ENCODE measurements at places on chromosomes 2 and 18. TPM values are rescaled to one million over a fixed set of nuclear protein-coding genes. Genes with fewer than 3 reads are reported as not detected.

DNA sequence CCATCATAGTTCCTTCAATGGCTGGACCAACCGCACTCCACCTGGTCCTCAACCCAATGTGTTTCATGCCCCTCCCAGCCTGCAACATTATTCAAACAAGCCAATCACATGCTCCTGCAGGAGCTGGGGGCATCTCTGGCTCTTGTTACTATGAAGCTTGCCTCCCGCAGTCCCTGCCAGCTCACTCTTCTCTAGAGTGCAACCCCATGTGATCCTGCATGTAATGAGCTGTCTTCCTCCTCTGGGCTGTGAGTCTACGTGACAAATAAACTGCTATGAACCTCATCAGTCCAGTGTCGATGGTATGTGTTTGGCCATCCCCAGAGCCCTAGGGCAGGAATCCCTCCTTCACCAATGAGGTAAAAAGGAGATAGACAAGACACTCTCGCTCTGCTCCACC, 15.8 kb upstream of the BOD1L2 start:
- no peak overlapping the region for H3K4me3 ChIP-seq
- no peaks in the 10 kb centered on the region for H3K4me1 ChIP-seq
- H3K36me3 ChIP-seq, result no peaks in the 10 kb centered on the region
- DNase-seq, result no peak

DNA sequence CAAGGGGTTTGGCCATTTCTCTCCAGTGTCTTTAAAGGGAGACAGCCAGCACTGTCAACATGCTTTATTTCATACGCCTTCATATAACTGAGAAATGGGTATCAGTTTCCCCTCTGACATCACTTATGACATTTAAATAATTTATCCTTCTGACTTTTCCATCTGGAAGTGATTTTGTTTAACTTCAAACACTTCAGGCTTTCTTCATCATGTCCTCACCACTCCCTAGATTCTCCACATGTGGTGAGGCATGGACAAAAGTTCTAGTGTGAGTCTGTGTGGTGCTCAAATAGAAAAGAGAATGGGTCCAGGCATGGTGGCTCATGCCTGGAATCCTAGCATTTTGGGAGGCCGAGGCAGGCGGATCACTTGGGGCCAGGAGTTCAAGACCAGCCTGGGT, 158.6 kb downstream of the TXNL1 start:
- no peak overlapping the region for H3K4me3 ChIP-seq
- DNase-seq, result no peak
- no peaks in the 10 kb centered on the region for H3K36me3 ChIP-seq
- no peak overlapping the region for H3K27ac ChIP-seq

DNA sequence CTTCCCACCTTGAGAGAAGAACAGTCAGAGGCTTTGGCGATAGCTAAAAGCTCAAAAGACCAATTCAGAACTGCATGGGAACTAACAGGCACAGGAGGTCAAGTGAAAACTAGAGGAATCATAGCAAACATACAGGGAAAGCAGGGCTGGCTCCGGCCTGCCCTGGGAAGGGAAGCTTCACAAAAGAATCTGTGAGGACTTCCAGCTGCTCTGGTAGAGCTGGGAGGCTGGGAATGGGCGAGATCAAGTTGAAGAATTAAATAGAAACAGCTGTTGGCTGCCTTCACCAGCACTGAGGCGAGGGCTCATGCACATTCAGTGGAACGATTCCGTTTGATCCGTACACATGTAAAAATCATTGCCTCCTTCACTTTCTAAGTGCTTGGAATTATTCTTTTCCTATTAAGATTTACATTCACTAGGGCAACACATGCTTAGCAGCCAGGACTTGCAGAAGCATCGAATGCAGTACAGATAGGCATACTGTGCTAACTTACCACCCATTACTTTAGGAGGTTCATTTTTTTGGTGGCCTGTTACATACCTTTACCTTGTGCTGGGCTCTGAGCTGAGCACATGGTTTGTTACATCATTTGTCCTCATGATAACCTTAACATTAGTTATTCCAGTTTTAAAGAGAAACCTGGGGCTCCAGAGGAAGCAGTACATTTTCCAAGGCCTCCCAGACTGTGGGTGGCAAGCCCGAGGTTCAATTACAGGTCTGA, 125.4 kb upstream of the RNF152 start:
- DNase-seq, result no peak
- peaks cover 2% of the 10 kb centered on the region for H3K4me1 ChIP-seq
- H3K27me3 ChIP-seq, result no peaks in the 10 kb centered on the region
- no peaks in the 10 kb centered on the region for H3K36me3 ChIP-seq
- no peak overlapping the region for H3K4me3 ChIP-seq

DNA sequence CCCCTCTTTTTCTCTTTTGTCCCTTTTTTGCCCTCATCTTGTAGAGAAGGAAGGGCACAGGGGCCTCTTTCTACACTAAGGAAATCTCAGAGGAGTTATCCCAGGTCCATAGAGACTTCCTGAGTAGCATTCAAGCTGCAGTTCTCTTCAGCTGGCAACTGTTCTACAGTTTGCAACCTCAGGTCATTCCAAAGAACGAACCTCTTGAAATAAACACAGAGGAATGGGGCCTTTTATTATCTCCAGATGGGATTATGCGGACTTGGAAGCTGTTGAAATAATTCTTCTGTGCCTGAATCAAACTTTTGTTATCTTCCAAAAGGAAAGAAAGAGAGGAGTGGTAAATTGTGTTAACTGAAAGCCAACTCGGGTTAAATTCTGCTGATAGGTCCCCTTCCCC, 31.0 kb upstream of the NFE2L2 start:
- no peak overlapping the region for H3K4me3 ChIP-seq
- H3K36me3 ChIP-seq, result no peaks in the 10 kb centered on the region
- no peak for DNase-seq
- no peak overlapping the region for H3K27ac ChIP-seq
- H3K4me1 ChIP-seq, result peaks cover 28% of the 10 kb centered on the region

- H3K36me3 ChIP-seq, result peaks cover 3% of the 10 kb centered on the region
- H3K27ac ChIP-seq, result no peak overlapping the region
- no peak overlapping the region for H3K4me3 ChIP-seq
- H3K4me1 ChIP-seq, result peaks cover 12% of the 10 kb centered on the region
- no peak for DNase-seq
- no peaks in the 10 kb centered on the region for H3K27me3 ChIP-seq
Observed at GRCh38 chr2:46142546-46143428, 154.4 kb upstream of the EPAS1 start.

- H3K27ac ChIP-seq, result no peak overlapping the region
- H3K4me1 ChIP-seq, result no peaks in the 10 kb centered on the region
- no peak for DNase-seq
- H3K4me3 ChIP-seq, result no peak overlapping the region
- H3K27me3 ChIP-seq, result no peaks in the 10 kb centered on the region
Observed at GRCh38 chr18:70428439-70428838, 139.6 kb downstream of the SOCS6 start.

GRCh38 chr2:130836501-130837174, at the start of gene ARHGEF4:
TSS of gene ARHGEF4 (plus strand) at chr2:130836914. CDS start at chr2:130836954, 40 bp downstream.
- H3K27me3 ChIP-seq, result peaks cover 56% of the 10 kb centered on the region
- no peaks in the 10 kb centered on the region for H3K4me1 ChIP-seq
- peak; percentile 26 for DNase-seq
- H3K27ac ChIP-seq, result no peak within 1 kb of the TSS
- no peaks in the 10 kb centered on the region for H3K36me3 ChIP-seq
- no peak within 1 kb of the TSS for H3K4me3 ChIP-seq

DNA sequence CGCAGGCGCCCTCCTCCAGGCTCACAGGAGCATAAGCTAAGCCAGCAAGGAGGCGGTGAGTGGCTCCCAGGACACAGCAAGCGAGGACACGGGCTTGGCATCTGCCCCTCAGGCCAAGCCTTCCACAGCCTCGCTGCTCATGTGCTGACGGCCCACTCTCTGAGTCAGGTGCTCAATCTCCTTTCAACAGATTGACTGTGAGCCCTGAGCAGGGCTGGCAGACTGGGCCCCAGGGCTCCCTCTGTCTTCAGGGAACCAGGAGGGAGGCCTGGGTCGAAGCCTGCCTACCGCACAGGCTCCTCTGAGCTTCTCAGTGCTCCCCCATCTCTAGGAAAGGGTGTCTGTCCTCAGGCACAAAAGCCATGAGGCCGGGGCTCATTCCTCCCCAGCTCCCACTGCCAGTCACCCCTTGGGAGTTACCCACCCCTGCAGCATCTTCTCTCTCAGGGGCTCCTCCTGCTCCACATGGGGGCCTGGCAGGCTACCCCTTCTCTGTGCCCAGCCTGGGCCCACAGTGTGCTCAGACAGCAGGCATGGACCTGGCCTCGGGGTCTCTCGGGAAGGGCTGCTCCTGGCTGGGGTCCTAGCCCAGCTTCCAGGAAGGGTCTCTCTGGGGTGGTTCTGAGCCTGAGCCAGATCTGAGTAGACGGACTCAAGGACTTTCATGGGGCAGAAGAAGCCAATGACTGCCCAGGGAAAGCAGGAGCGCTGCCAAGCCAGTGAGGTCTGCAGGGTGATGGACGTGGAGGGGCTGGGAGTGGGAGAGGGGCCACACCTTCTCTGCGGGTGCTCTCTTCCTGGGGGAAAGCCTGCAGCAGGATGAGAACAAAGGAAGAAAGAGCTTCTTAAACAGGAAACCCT, 138.0 kb upstream of the GPC1 start:
- DNase-seq, result no peak
- no peak overlapping the region for H3K4me3 ChIP-seq
- H3K36me3 ChIP-seq, result no peaks in the 10 kb centered on the region
- no peaks in the 10 kb centered on the region for H3K4me1 ChIP-seq
- no peak overlapping the region for H3K27ac ChIP-seq
- H3K27me3 ChIP-seq, result peaks cover 4% of the 10 kb centered on the region

DNA sequence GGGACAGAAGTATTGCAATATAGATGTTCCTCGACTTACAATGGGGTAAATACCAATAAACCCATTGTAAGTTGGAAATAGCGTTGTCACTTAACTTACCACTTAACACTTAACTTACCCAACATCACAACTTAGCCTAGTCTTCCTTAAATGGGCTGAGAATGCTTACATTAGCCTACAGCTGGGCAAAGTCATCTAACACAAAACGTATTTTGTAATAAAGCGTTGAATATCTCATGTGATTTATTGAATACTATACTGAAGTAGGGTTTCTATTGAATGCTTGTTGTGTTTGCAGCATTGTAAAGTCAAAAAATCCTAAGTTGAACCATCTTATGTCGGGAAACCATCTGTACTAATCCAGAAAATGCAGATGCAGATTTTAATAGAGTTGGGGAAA, 23.6 kb downstream of the IL1R2 start:
- H3K27ac ChIP-seq, result no peak overlapping the region
- H3K4me1 ChIP-seq, result peaks cover 18% of the 10 kb centered on the region
- peaks cover 8% of the 10 kb centered on the region for H3K27me3 ChIP-seq
- DNase-seq, result no peak
- no peak overlapping the region for H3K4me3 ChIP-seq

DNA sequence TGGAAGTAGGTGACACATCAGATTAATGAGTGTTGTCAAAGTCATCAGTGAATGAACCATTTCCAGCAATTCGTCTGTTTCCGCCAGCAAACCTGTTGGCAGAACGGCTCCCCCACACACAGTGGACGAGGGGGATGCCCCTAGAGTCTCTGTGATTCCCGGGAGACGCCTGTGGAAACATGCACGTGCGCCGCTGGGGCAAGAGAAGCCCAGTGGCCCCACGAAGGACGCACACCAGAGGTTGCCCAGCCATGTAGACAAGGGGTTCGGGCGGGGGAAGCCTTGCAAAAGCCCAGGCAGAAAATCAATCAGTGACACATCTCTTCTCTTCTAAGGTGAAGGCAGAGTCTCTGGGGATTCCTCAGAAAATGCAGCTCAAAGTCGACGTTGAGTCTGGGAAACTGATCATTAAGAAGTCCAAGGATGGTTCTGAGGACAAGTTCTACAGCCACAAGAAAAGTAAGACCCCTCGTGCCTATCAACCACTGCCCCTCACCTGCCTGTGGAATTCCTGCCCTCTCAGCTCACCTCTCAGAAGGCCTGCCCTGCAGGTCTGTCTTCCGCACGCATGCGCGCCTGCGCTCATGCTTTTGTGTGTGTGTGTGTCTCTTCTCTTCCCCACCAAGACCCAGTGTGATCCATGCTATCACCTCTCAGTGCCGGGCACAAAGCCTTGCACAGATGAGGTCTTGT, 87.1 kb downstream of the INPP5D start:
- no peak overlapping the region for H3K4me3 ChIP-seq
- H3K36me3 ChIP-seq, result peaks cover 37% of the 10 kb centered on the region
- peaks cover 12% of the 10 kb centered on the region for H3K4me1 ChIP-seq
- no peaks in the 10 kb centered on the region for H3K27me3 ChIP-seq
- no peak overlapping the region for H3K27ac ChIP-seq

GRCh38 chr2:63041592-63041991, 9.0 kb upstream of the OTX1 start:
- peaks cover 18% of the 10 kb centered on the region for H3K36me3 ChIP-seq
- H3K4me1 ChIP-seq, result peaks cover under 1% of the 10 kb centered on the region
- peaks cover 33% of the 10 kb centered on the region for H3K27me3 ChIP-seq
- no peak overlapping the region for H3K4me3 ChIP-seq

DNA sequence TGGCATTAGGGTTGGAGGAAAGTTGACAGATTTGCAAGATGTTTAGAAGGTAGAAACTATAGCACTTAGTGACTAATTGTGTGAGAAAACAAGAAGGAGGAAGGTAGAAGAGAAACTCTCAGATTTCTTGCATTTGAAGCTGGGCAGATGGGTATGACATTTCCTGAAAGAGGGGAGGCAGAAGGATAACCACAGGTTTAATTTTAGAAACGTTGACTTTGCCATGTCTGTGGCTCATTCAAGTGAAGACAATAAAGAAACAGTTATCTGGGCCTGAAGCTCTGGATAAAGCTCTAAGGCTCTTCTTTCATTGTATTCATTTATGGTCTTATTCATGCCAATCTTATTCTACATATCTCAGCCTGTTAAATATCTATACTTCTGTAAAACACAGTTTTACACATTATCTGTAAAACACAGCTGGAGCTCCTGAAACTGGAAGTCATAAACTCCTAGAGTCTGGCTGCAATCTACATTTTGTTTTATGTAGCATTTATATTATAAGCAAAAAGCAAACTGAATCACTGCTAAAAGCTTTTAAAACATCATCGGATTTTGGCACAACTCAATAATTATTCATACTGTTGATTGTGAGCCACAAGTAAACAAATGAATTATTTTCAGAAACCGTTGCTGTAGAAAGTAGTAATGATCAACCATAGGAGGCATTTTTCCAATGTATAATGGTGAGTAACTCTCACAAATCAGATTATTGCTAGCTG, 138.5 kb downstream of the RIT2 start:
- no peak for DNase-seq
- no peaks in the 10 kb centered on the region for H3K27me3 ChIP-seq

DNA sequence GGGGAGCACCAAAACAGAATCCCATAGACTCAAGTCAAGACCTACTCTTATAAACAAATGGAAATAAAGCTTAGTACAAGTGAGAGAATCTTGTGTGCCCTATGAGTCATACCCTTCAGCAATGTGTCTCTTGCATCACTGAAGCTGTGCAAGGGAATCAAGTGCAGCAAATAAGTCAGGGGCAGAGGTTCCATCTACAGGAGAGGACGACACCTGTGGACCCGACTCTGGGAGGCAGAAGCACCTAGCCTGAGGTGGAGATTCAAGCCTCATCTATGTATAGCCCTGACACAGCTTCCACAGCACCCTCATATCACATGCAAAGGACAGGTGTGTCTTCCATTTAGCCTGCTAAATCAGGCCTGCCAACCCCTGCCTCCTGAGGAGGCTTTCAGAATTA, 298.2 kb downstream of the CNTNAP5 start:
- no peak for DNase-seq
- no peaks in the 10 kb centered on the region for H3K36me3 ChIP-seq
- H3K27ac ChIP-seq, result no peak overlapping the region
- no peaks in the 10 kb centered on the region for H3K4me1 ChIP-seq
- no peaks in the 10 kb centered on the region for H3K27me3 ChIP-seq
- H3K4me3 ChIP-seq, result no peak overlapping the region

EFR3B gene
- total RNA-seq, result 0.08 TPM

LHCGR gene
- total RNA-seq, result not detected

IL18R1 gene
- 21.8 TPM for total RNA-seq

WNT10A gene
- 7.1 TPM for total RNA-seq

DUSP2 gene
- 279 TPM for total RNA-seq

SETBP1 gene
- total RNA-seq, result 3.9 TPM

CDKL4 gene
- total RNA-seq, result 0.22 TPM

Data from activated naive CD8-positive, alpha-beta T cell treated with anti-CD3 and anti-CD28 coated beads for 36 hours (primary cell).